ENCODE measurements at places on chromosomes 11 and 22. TPM values are rescaled to one million over a fixed set of nuclear protein-coding genes. Genes with fewer than 3 reads are reported as not detected.

MIOX gene
- not detected for polyA plus RNA-seq

TSGA10IP gene
- polyA plus RNA-seq: 1.1 TPM

CYP2R1 gene
- 22.3 TPM for polyA plus RNA-seq

FGF3 gene
- polyA plus RNA-seq: not detected

B4GAT1 gene
- polyA plus RNA-seq: 129 TPM

DNA sequence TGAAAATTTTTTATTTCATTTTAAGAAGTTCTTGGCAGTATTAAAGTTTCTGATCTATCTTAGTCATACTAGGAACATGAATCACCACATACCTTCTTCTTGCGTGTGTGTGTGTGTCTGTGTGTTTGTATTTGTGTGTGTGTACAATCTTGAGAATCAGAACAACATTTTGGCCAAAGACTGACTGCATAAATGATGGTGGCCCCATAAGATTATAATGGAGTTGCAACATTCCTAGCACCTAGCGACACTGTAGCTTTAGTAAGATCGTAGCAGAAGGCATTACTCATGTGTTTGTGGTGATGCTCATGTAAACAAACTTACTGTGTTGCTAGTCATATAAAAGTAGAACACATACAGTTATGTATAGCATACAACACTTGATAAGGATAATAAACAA is 205.4 kb downstream of the FAM76B start:
- DNase-seq: no peak

DNA sequence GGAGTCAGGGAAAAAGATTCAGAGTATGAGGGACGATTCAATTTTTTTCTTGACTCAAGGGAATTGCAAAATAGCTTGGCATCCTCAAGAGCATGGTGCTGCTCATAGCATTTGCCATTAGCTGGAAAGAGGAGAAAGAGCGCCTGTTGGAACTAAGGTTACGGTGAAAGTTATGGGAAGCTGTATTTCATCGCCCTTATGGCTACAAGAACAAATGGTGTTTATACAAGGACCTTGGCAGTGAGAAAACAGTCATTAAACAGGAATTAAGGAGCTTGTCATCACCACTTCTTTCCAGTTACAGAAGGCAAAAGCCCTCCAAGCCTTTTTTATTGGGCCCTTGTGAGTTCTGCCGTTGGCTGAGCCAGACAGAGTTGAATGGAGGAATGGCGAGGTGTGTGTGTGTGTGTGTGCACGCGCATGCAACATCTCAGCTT is 74.2 kb downstream of the ALX4 start:
- peak; percentile 61 for DNase-seq

DNA sequence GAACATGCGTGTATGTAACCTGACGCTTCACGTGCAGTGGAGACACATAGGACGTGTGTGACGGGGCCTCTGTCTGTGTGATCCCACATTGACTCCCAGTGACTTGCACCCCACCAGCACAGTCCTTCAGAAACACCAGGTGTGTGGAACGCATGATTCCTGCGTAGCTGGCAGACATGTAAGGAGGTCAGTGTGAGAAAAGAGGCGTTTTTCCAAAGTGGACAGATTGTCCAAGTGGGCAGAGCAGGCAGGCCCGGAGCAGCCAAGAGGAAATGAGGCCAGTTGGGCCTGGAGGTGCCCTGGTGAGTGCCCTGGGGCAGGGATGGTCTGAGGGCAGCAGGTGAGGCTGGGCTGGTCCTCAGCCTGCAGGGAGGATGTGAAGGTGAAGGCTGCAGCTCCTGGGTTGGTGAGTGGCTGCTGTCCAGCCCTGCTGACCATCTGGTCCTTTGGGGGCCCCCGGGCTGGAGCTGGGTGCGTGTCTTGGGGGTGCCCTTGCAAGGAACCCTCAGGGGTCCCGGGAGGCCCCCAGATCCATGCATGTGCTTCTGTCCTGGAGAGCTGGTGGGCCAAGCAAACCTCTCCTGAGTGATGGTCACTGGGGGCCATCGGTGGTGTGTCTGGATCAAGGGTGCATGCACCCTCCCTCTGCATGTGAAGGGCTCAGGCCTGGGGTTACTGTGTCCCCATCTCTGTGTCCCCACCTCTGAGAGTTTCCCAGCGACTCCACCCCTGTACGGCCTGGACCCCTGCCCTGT is 26.6 kb downstream of the SHANK3 start:
- DNase-seq: no peak

GRCh38 chr22:25970374-25970911 is 198.8 kb upstream of the SEZ6L start:
- DNase-seq: no peak

GRCh38 chr11:60950933-60951605 is 907 bp downstream of the SLC15A3 start:
- peak; percentile 35 for DNase-seq

DNA sequence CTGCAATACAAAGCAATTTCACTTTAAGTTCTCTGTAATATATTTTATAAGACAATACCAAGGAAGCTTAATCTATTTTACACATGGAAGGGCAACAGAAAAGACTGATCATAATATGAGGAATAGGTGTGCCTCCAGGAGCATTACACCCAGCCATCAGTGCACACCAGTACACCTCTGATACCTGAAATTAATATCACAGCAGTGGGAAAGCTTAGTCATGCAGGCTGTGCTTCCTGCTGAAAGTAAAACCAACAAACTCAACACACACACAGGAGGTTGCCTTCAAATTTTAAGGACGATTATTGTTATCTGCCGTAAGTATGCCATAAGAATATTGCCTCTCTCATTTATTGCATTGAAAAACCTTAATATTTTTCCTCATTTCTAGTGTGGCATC is 1119.1 kb upstream of the TENM4 start:
- DNase-seq: no peak

GRCh38 chr22:50341977-50342650 is 1.0 kb upstream of the PPP6R2 start:
- DNase-seq: peak; percentile 88

Measured in cardiac muscle cell (in vitro differentiated cells and primary cell).